Urinary bladder (tissue), 4 donors: ENCODE measurements at places on chromosomes 12 and 14.

- DNase-seq: no peak
Measured at GRCh38 chr12:7844116-7844515, 28.6 kb downstream of the SLC2A14 start.

DNA sequence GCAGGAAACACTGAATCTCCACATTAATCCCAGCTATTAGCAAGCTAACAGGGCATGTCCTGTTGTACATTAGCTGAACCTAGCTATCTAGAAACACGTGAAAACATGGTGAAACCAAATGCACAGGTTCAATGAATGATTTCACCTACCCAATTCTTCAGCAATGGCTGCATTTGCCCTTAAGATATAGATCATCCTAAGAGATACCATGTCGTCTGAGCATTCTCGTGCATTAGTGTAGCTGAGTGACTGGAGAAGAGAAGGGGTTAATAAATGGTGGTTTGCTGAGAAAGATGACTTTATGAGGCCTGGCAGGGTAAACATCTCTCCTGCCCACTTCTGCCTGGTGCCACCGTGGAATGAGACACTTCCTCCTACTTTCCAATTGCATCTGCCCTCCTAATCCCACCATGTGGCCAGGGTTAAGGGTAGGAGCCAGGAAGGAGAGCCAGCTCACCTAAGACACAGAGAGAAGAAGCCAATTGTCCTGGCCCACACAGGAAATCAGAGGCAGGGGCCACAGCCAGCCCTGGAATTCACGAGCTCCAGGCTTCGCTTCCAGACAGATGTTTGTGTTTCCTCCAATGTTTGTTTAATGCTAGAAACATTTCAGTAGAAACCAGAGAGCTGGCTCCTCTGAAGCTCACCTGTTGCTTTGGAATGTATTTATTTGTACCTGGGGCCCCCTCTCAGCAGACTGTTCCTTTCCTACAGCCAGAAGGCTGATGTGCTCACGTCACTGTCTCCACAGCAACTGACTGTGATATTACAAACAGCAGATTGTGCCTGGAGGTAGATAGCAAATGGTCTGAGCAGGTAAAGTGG is 126.0 kb upstream of the PARP11 start:
- peak; percentile 70 for DNase-seq

- DNase-seq: no peak
Measured at GRCh38 chr14:77882636-77883035, 82.7 kb downstream of the ADCK1 start.

- no peak for DNase-seq
Measured at GRCh38 chr14:99561864-99562263, 42.1 kb downstream of the CCDC85C start.

- no peak for DNase-seq
Measured at GRCh38 chr12:68434391-68435298, 102.5 kb upstream of the MDM1 start.

- DNase-seq: no peak
Measured at GRCh38 chr14:100728962-100729361, 2.3 kb downstream of the DLK1 start.

DNA sequence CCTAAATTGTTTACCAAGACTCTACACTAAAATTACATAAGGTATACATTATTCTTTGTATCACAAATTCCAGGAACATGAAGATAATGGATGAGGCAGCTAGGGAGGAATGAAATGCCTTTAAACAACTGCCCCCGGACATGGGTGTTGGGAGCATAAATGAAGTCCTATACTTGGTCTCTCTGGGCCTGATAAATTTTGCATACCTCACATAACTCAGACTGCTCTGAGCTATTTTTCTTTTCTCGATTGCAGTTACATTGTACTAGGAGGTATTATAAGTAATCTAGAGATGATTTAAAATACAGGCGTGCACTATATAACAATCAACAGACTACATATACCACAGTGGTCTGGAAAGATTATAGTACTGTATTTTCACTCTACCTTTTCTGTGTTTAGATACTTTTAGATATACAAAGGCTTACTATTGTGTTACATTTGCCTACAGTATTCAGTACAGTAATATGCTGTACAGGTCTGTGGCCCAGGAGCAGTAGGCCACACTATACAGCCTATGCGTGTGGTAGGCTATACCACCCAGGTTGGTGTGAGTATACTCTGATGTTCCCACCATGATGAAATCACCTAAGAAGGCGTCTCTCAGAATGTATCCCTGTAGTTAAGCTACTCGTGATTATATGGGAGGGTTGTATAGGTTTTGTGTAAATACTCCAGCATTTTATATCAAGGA is 14.3 kb downstream of the FNTB start:
- no peak for DNase-seq

DNA sequence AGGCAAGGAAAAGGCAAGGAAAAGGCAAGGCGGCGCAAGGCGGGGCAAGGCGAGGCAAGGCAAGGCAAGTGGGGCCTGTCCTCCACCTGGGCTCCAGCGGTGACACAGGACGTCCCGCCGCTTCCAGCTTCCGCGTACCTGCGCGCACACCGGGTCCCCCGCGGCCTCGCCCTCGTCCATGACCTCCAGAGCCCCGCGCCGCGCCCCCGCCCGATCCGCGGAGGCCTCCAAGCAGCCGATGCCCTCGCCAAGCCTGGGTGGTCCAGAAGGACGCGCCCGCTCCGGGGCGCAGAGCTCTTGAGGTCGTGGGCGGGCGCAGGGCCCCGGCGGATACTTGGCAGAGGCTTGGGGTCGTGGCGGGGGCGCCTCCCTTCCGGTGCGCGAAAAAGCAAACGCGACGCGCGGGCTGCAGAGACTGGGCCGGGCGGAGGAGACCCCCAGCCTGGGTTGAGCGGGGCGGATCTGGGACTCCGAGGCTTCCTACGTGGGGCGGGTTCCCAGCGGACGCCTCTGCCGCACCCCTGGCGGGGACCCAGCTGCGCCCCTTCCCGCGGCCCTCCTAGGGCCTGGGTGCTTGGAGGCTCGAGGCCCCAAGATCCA is 60.8 kb upstream of the EIF5 start:
- no peak for DNase-seq

GRCh38 chr12:131783915-131784541 is 44.2 kb upstream of the MMP17 start:
- DNase-seq: no peak

- no peak for DNase-seq
Measured at GRCh38 chr12:19263672-19264071, 134.1 kb downstream of the PLEKHA5 start.

GRCh38 chr12:47346251-47347019 is 266.7 kb upstream of the AMIGO2 start:
- DNase-seq: no peak

- DNase-seq: no peak
Measured at GRCh38 chr12:109618082-109618481, 44.5 kb downstream of the MVK start.

DNA sequence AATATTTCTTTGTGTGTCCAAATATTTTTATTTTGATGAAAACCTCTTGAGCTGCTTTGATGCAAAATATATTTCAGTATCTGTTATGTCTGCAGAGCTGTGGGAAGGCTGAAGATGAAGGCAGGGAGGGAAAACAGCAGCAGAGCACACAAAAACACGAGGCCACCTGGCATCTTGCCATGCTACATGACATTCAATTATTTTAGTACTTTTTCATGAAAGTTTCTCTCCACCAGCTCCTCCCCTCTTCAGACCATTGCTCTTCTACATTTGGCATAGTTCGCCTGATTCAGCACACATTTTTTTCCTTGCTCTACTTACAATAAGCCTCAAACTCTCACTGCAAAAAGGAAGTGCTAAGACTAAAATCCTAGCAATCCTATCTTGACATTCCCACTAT is 4.6 kb upstream of the ALX1 start:
- DNase-seq: no peak

- DNase-seq: peak; percentile 69
Measured at GRCh38 chr12:25695574-25695973, 142.5 kb upstream of the LMNTD1 start.

DNA sequence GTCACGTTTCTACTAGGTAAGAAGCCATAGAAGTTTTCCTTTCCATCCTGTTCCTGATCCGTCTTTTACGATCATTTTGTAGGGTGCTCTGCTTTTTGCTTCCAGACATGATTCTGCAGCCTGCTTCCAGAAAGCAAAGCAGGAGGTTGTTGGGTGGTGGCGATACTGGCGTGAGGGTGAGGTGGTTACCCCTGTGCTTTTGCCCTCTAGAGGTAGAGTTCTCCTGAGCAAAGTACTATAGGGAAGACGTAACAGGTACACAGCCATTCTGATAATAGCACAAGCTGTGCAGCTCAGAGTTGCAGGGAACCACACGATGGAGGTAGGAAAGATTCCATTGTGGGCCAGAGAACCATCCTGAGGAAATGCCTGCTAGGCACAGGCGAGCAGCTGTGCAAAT is 186.0 kb downstream of the PAH start:
- DNase-seq: no peak

DNA sequence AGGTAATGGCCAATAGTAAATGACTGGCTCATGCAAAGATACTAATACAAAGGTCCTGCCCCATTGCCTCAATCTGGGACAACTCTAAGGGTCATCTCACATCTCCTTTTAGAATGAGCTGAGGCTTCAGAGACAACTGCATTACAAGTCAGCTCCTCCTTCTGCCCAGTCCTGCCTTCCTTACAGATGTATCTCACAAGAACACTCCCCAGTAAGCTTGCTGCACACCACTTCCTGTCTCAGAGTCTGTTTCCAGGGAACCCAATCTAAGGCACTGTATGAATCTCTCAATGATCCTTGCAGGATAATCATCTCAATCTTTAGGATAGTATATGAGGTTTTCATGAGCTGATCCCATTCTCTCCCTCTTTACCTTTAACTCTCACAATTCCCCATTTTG is 57.8 kb upstream of the ZDHHC17 start:
- no peak for DNase-seq

GRCh38 chr12:129409281-129409680 is 494.5 kb downstream of the TMEM132D start:
- no peak for DNase-seq
